ENCODE measurements at places on chromosomes 12 and 14.

- no peak for DNase-seq
Measured at GRCh38 chr14:93955850-93956481, 20.4 kb downstream of the ASB2 start.

DNA sequence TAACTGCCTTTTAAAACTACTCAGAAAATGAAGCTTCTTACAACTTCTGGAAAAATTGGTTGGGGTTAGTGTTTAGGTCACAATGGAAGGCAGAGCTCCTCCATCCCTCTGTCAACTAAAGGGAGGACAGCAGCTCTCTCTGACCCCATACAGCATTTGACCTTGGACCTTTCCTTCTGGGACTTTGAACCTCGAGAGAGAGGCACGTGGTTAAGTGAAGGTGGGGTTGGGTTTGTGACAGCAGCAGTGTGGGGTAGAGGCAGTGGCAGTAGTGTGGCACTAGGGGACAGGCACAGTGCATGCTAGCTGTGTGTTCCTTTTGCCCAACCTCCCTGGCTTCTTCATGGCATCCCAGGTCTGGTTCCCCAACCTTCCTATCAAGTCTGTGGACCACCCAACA is 9.4 kb upstream of the C12orf75 start:
- DNase-seq: no peak

GRCh38 chr12:92144631-92145480 is 790 bp downstream of the BTG1 start:
- DNase-seq: no peak

- DNase-seq: no peak
Measured at GRCh38 chr12:39314547-39314946, 128.4 kb downstream of the KIF21A start.

DNA sequence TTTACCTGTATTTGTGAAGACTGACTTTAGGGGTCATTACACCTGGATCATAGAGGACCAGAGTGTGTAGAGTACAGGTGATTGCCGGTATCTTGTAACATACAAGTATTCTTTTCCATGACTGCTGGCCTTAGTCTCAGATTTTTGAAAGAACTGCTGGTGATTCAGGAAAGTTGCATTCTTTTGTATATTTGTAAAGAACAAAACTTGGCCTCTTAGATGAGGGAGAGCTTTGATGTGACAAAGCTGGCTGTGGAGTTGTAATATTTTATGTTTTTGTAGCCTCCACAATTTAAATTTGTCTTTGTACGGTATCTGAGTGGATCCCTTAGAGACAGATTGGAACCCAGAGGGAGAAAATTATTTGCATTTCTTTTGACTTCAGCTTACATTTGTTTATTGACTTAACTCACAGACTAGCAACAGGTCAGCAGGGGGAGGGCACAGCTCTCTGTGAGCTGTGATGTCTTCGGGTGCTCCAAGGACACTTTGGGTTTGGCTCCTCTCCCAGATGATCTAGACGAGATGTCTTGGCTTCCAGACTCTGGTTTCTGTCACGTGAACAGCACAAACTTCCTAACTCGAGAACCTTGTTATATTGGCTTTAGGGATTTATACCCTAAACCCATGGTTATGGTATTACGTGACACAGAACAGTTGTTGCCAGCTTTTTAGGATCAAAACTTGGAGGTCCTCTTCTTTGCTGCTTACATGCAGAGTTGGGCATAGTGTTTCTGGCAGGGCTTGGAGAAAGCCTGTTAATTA is 65.9 kb downstream of the DAAM1 start:
- DNase-seq: no peak

DNA sequence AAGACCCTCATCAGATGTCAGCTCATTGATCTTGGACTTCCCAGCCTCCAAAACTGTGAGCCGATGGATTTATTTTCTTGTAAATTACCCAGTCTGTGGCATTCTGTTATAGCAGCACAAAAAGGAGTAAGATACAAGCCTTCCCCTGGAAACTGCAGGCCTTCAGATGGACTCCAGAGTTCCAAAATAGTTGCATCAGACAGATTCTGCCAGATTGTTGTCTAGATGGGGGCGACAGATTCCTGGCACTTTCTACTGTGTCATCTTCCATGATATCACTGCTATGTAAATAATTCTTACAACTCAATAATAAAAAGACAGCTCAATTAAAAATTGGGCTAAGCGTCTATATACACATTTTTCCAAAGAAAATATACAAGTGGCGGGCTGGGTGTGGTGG is 17.2 kb upstream of the MARK3 start:
- no peak for DNase-seq

DNA sequence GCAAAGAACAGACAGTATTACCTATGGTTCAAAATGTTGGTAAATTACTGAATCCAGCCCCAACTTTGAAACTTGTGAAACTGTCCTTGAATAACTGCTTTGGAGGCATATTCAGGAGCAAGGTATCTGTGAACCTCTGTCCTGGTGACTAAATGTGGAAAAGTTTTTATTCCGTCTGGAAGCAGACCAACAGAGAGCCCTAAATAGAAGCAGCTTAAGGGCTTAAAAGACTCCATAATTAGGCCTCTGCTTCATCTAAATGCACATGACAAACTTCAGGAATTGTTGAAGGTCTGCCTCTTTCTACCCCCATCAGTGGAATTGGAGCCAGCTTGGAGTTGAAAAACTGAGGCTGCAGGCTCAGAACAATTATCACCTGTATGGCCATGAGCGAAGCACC is 276.5 kb downstream of the KCNH5 start:
- DNase-seq: no peak

GRCh38 chr14:100056431-100056830 is 8.8 kb upstream of the EVL start:
- no peak for DNase-seq

DNA sequence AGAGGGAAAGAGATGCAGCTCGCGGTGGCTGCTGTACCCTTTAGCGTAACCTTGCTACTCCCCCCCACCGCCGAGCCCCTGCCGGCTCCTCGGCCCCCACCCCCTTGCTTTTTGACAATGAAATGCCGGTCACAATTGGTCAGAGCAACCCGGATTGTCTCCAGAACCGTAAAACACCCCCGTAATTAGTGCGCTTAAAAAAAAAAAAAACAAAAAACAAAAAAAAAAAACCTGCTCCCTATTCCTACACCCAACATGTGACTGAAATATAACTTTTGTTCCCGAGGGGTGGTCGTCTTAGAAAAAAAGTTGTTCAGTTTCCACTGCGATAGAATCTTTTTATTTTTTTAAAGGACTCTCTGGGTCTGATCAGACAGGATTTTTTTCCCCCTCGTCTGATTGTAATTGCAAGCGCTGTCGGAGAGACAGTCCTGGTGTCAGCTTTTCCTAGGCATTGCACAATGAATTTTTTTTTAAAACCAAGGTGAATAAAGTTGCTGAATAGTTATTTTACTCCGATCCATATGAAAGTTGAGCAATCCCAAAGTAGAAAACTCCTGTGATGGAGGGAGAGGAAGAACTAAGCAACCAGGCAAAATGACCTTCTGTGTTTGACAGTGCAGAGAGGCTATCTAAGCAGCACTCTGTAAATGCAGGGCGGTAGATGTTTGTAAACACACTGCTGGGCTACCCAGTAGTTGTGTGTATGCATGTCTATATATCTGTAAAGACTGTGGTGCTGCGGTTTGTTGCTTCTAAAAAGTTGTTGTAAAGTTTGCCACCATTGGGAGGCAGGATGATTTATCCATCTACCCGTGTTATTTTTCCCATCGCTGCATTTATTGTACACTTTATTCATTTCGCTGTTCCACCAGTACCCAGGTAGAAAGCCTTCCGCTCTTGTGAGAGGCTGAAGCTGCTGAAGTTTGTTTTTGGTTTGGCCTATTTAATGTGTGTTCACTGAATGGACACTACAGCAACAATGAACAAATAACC is 1.1 kb downstream of the ETV6 start:
- no peak for DNase-seq

DNA sequence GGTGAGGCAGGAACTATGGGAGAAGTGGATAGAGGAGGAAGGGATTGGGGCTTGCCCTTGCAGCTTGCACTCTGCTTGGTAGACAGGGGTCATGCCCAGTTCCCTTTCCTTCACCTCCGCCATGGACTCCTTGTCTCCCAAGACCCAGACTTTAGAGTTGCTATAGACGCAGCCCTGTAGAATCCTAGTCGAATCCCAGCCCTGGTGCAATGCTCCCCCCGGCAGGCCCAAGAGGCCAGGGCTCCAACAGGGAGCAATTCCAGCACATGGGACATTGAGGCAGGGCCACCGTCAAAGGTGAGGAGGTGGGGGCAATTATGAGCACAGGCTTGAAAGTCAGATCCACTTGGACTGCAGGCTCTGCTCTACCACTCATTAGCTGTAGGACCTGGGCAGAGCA is 29.5 kb upstream of the BCDIN3D start:
- no peak for DNase-seq

GRCh38 chr12:13044906-13045299 is 722 bp downstream of the FAM234B start:
- no peak for DNase-seq

DNA sequence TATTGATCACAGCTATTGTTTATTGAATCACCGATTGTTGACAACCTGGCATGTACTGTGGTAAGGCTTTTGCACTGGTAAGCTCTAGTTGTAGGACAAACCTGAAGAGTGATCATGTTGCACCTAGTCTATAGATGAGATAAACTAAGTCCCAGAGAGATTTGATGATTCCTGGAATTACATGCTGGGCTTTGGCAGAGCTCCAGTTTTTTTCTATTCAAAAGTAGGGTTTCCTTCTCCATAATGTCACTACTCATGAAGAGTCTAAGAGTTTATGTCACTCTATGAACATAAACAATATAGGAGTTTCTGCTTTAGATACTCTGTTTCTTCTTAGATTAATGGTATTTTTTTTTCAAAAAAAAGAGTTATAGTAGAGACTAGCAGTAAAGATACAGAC is 72.0 kb downstream of the BMP4 start:
- no peak for DNase-seq

DNA sequence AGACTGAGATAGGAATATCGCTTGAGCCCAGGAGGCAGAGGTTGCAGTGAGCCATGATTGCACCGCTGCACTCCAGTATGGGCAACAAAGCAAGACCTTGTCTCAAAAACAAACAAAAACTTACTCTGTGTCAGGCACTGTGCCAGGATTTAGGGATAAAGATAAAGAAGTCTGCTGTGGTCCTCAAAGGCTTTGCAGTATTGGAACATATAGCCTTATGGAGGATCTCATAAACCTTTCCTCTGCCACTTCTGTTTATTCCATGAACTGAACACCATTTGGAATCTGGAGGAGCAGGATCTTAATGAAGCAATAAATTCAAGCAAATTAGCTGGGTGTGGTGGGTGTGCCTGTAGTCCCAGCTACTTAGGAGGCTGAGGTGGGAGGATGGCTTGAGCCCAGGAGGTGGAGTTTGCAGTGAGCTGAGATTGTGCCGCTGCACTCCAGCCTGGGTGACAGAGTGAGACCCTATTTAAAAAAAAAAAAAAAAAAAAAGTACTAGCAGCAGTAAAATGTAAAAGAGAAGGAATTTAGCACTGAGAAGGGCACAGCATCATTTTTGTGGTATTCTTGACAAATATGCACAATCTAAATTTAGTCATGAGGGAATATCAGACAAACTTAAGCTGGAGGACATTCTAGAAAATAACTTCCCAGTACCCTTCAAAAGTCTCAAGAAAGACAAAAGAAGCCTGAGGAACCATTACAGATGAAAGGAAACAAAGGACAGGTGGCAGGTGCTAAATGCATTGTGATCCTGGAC is 27.1 kb downstream of the BMAL2 start:
- DNase-seq: no peak

DNA sequence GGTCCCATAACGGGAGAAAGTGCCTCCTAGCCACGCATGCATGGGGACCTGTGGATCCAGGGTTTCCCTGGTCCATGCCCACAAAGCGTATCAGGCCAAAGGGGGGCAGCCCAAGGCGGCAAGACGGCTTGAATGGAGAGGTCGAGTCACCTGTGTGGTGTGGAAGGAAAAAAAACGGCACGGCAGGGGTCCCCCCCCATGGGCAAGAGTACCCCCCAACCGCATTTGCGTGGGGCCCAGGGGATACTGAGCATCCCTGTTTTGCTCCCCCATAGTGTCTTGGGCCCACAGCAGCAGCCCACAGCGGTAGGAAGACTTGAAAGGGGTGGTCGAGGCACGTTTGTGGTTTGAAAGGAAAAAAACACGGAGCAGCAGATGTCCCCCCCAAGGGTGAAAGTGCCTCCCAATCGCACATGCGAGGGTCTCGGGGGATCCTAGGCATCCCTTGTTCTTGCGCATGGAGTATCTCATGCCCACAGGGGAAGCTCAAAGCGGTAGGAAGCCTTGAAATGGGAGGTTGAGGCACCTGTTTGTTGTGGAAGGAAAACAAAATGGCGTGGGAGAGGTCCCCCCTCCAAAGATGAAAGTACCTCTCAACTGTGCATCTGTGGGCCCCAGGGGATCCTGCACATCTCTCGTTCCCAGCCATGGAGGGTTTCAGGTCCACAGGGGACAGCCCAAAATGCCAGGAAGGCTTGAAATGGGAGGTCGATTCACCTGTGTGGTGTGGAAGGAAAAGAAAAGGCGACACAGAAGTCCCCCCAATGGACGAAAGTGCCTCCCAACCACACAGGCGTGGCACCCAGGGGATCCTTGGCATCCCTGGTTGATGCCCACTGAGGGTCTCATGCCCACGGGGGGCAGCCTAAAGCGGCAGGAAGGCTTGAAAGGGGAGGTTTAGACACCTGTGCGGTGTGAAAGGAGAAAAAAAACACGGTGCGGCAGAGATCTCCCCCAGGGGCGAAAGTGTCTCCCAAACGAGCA is 577.5 kb downstream of the ALG10 start:
- DNase-seq: no peak

- DNase-seq: no peak
Measured at GRCh38 chr14:31387091-31387490, 33.3 kb downstream of the HEATR5A start.

DNA sequence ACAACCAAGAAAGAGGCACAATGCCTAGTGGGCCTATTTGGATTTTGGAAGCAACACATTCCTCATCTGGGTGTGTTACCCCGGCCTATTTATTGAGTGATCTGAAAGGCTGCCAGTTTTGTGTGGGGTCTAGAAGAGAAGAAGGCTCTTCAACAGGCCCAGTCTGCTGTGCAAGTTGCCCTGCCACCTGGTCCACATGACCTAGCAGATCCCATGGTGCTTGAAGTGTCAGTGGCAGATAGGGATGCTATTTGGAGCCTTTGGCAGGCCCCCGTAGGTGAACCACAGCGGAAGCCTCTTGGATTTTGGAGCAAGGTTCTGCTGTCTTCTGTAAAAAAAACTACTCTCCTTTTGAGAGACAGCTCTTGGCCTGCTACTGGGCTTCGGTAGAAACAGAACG is 820.1 kb downstream of the TMTC2 start:
- DNase-seq: no peak

DNA sequence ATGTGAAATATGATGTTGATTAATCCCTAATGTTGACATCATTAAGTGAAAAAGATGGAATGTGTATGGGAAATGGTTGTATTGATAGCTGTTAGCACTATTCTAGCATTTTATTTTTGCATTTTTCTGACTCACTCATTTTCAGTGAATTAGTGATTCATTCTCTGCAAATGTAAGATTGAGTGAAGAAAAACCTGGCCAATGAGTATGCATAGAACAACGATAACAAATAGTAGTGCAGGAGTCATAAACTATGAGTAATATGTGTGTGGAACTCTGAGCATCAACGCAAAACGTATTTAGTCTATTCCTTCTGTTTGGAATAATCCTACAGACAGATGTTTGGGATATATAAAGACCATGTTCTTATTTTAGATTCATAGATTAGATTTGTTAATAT is 76.3 kb upstream of the RTL1 start:
- DNase-seq: no peak

- peak; percentile 62 for DNase-seq
Measured at GRCh38 chr14:103606963-103607668, 21.9 kb upstream of the KLC1 start.

- DNase-seq: no peak
Measured at GRCh38 chr12:47811581-47812484, 7.9 kb downstream of the HDAC7 start.
